CD4-positive, alpha-beta T cell treated with Interleukin-1 beta for 1 hour (primary cell): ENCODE measurements at places on chromosomes 12 and 14.

GRCh38 chr14:61649283-61649682 is 46.0 kb upstream of the HIF1A start:
- no peak for DNase-seq

DNA sequence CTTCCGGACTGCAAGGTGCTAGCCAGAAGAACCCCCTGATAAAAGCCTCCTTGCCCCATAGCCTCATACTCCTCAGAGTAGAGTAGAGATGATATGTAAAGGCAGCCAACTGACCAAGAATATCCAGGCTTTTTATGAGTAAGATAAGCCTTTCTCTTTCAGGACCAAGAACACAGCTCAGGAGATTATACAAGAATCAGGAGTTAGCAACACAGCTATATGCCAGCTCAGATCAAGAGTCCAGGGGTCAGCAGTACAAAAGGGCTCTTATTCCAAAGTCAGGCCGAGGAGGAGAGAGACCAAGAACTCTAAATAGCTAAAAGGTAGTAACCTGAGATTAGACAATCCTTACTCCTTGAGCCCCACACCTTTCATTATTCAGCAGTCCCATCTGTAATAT is 135.3 kb downstream of the BTG1 start:
- no peak for DNase-seq

DNA sequence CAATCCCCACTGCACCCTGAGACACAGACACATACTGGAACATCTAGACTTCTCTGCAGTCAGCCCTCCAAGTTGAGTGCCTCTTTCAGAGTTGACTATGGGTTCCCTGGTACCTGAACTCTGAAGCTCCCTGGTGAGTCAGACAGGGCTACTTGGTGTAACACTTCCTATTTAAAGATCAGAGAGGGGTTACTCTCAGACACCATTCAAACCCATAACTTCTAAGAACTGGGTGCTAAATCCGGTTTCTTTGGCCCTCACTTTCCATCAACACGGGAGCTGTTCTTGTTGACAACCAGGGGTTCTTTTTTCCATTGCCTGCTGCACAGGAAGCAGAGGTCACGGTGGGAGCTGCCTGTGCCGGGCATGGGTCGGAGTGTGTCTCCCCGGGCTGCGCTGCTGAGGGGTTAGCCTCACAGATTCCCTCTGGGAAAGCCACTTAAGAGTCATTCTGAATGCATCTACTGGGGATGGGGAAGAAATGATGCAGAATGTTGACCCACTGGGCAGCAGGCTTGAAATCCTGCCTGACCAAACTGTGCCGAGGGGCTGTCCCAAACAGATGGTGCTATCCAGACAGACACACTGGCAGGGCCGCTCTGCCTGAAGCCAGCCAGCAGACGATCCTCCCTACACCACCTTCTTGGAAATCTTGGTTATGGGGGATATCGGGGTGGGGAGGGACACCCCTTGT is 74.1 kb downstream of the PITPNM2 start:
- DNase-seq = peak; percentile 16

DNA sequence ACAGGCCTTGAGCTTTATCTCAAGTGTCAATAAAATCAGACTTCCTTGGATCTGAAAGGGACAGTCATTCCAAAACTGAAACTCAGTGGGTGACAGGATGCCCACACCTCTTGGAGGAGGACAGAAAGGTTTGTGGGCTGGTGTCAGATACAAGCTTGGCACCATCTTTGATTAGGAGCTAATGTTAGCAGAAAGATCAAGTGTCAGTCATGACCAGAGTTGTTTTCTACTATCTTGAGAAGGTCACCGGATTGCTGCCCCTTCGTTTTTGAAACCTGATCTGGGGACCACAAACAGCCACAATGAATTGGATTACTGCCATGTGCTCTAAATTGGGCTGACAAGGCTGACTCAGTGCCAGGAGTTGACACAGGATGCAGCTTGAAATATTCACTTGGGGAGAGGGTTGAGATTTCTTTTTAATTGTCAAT is 88.3 kb downstream of the OTOGL start:
- no peak for DNase-seq

DNA sequence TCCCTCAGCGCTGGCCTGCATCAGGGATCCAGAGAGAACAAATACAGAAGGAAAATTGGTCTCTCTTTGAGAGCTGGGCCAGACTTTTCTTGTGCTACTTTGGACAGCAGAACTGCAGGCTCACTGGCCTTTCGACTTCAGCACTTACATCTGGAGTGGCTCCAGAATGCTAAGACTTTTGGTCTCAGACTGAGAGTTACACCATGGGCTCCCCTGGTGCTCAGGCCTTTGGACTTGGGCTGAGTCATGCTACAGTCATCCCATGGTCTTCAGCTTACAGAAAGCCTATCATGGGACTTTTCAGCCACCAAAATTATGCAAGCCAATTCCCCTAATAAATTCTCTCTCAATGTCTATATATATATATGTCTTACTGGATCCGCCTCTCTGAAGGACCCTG is 9.0 kb upstream of the CD163 start:
- DNase-seq = peak; percentile 43
